ENCODE measurements at places on chromosomes 4 and X. TPM values are rescaled to one million over a fixed set of nuclear protein-coding genes. Genes with fewer than 3 reads are reported as not detected.
A peak's percentile ranks its signal among the peaks of the same experiment; 100 is the strongest.

GRCh38 chr4:82620126-82620735 lies 58.4 kb upstream of the TMEM150C start:
- no peak for DNase-seq

GRCh38 chr4:120857312-120857711 lies 65.2 kb downstream of the PRDM5 start:
- no peak for DNase-seq

GRCh38 chr4:54843106-54843505 lies 185.3 kb downstream of the KIT start:
- DNase-seq = no peak

GRCh38 chr4:113159942-113160545 lies 110.6 kb downstream of the ANK2 start:
- no peak for DNase-seq

- DNase-seq = no peak
Measured at GRCh38 chrX:10110984-10111363, 45.8 kb upstream of the CLCN4 start.

GRCh38 chrX:39613482-39613995 lies 484.2 kb downstream of the BCOR start:
- peak; percentile 40 for DNase-seq

DNA sequence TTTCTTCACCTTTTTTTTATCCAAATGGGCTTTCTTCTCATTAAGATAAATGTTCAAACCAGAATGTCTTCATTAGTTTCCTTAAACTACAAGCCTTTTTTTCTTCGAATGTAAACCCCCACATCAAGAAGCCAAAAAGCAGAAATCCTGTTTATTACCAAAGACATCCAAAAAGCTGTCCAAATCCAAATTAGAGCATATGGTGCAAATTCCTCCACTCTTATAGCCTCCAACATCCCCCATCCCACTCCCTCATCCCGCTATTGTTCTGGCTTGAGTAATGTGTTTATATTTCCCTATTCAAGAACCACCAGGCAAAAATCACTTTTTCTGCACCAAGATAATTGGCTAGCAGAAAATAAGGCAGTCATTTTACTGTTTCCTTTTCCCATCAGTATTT lies 315.1 kb upstream of the ADGRL3 start:
- no peak for DNase-seq

DNA sequence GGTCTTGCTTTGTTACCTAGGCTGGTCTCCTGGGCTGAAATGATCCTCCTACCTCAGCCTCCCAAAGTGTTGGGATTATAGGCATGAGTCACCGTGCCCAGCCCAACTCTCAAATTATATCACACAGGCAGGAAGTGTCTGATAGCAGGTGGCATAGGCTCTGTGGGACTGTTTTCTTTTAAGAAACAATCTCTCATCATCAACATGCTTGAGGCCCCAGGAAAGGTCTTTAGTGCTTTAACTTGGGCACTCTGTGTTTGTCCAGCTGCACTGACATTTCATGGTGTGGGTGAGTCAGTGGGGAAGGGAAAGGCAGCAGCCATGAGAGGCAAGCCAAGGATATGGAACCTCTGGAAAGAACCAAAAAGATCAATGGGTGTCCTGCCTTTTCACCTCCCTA lies 88.1 kb upstream of the TSPAN5 start:
- DNase-seq = no peak

GRCh38 chrX:117854806-117855205 lies 261.8 kb downstream of the KLHL13 start:
- no peak for DNase-seq

DNA sequence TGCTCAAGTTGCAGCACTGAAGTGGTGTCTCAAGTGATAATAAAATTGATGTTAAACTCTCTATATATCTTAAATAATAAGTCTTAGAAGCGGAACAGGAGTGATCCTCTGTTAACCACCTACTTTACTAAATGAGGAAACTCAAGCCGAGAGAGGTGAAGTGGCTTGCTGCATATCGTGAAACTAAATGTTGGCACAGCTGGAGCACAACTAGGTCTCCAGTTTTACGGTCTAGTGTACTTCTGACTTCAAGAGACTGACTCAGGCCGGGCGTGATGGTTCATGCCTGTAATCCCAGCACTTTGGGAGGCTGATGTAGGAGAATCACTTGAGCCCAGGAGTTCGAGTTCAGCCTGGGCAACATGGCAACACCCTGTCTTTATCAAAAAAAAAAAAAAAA lies 35.5 kb upstream of the PLS3 start:
- no peak for DNase-seq

- no peak for DNase-seq
Measured at GRCh38 chrX:42832764-42833549, 55.0 kb upstream of the PPP1R2C start.

DNA sequence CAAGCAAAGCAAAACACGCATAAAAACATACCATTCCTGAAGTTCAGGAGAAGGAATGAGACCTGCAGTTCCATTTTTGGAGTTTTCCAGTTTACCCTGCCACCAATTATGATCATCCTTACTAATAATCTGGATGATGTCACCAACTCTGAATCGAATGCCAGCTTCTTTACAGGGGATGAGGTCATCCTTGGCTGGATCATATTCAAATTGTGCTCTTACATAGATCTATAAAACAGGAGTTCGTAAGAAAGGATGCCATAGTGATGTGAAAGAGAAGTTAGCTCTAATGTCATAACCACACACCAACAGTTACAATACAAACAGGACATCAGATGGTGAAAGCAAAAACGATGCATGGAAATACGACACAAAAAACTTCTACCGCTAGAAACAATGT lies 106.5 kb downstream of the NYX start:
- DNase-seq = no peak

DNA sequence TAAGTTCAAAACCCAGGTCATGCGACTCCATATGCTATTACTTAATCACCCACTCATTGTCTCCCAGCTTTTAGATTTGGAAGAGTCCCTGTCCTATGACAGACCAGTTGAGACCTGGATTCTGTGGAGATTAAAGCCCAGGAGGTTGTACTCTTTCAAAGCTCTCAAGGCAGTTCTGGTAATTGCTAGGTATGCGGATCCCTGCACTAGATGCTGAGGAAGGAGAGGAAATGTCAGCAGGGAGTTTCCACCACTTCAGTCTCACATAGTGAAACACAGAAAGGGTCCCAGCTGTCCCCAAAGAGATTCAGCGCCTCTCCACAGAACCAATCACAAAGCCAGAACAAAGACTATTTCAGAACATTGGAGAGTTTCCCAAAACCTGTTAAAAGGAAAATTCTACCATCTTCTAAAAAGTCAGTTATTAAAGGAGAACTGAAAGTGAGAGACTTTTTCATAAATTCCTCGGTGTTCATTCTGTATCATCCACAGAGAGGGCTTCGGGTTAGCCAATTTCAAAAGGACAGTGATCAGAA lies 53.4 kb downstream of the IRF2 start:
- no peak for DNase-seq

DNA sequence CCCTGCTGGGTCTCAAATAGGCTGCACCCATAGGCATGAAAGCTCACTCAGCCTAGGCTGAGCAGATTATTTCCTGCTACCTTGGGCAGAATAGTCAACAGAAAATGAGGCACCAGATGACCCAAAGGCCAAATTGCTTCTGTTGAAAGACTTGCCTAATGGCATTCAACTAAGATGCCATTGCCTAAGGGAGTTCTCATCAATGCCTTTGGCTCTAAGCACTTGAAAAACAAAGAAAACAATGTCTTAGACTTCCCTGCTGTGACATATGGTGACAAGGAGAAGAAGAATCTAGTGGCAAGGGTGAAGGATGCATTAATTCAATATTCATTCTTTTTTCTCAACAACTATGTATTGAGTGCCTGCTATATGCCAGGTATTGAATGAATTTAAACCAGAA lies 25.7 kb upstream of the PCDH19 start:
- DNase-seq = no peak

DNA sequence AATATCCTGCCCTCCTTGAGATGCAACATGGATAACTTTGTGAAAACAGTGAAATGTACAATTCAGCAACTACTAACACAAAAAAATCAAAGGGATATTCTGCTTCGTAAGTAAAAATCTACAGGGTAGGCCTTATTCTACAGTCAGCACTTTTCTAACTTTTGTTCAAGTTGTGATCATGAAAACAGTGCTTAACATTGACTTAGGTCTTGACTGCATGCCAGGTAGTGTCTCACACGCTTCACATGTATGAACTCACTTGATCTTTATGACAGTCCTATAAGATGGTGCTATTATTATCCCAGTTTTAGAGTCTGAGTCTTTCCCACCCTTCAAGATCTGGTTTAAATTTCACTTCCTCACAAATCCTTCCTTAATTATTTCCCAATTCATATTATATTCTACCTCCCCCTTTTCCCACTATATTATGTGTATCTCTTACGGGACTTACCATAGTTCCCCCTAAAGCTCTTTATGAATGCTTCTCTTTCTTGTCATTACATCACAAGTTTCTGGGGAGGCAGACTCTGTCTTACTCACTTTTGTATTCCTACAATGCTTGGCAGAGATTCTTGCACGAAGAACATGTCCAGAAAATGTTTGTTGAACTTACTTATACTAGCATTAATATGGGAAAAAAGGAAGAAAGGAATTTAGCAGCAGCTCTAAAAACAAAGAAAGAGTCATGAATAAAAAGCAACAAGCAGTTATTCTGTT lies 179.8 kb downstream of the SCFD2 start:
- no peak for DNase-seq

DNA sequence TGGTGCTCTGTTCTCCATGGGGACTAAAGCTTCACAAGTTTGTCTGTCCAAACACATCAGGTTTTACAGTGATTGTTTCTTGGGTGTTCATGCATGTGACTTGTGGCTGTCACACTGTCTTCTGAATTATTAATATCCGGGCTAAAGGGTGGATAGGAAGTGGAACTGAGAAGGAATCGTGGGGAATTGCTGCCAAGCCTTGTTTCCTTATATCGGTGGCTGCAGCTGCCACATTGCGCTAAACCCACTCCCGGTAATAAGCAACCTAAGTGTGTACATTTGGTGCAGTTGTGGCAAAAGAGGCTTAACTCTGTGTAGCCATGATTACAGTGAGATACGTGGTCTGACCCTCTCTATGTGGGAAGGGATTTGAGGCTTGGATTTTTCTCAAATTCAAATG lies 30.7 kb downstream of the SEPTIN11 start:
- DNase-seq = no peak

DNA sequence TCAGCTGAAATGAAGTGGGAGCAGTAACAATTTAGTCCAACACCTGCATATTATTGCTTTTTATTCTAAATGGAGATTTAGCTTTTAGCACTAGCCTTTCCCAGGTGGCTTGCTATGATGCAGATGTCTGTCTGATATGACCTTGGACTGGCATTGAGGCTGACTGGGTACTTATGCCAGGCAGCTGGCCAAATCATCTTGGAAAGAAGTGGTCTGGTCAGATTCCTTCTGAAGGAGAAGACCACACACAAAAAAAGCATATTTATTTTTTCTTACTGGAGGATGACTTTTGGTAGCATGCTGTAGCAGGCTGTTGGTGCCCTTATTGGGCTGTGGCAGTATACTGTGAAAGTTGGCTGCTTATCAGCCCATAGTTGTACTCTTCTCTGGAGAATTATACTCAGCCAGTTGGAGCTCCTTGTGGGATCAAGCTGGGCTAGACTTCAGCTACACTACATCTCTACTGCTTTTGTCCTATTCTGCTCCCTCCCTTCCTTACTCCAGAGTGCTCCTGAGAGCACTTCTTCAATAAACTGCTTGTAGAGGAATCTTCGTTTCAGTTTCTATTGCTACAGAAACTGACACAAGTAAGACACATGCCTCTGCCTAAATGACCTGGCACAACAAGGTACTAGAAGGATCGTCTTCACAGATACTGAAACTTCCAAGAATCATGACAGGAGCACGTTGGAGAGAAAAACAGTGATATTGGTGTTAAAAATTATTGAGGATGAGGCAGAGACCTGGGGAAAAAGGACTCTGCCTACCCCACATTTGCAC lies 196.8 kb upstream of the RPS6KA3 start:
- no peak for DNase-seq

- no peak for DNase-seq
Measured at GRCh38 chrX:150664290-150664689, 28.9 kb upstream of the MTMR1 start.

DNA sequence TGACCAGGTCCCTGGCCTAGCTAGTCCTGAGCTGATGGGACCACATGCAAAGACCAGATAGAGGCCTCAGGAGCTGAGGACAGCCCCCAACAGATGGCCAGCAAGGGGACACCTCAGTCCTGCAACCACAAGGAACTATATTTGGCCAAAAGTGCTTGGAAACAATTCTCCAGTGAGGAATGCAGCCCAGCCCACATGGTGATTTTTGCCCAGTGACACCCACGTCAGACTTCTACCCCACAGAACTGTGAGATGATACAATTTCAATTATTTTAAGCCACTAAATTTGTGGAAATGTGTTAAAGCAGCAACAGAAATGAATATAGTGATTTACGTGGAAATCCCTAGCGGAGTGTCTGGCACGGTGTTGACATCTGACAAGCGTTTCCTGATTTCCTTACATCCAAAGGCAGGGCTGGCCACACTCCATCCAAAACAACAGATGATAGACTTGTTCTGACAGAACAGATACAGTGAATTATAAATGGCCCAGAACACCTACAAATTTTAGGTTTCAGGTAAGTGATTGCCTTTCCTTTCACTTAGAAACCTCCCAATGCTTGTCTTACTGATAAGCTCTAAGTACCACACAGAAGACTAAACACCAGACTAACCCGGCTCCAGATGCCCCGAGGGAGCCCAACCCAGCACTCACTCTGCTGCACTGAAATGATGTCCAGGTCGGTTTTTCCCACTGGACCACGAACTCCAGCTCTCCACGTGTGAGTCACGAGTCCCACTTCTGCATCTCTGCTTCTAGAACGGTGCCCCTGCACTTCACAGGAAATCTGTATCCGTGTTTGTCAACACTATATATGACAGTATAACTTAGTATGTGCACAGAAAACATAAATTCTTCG lies 5.8 kb downstream of the AFAP1 start:
- no peak for DNase-seq

GRCh38 chrX:8743126-8743732 lies 11.3 kb upstream of the ANOS1 start:
- no peak for DNase-seq

DNA sequence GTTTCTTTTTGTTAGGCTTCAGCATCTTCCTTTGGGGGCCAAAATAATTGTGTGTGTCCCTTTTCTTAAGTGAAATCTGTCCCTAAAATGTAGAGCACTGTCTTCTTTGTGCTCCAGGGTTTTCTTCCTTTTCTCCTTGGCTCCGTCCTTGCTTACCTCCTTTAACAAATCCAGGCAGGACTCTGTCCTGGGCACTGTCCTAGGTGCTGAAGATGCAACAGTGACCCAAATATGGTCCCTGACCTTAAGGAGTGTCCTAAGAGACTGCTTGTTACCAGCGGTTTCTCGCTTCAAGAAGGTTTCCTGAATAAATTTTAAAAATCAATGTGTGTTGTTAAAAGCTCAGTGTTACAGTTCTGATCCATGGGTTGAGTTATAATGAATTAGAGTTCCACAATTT lies 471.8 kb downstream of the KCNIP4 start:
- no peak for DNase-seq

Gene TLL1
- 0.20 TPM for total RNA-seq

Gene OSTC
- 20.5 TPM for total RNA-seq

Gene PPP4R3C
- total RNA-seq = not detected

Gene EDNRA
- 39.0 TPM for total RNA-seq

Gene SPANXA1
- total RNA-seq = not detected

Data from heart left ventricle (tissue), 16 donors.